Effector memory CD8-positive, alpha-beta T cell (primary cell): ENCODE measurements at places on chromosomes 1 and 21.

GRCh38 chr1:67575861-67576260 is 109.1 kb upstream of the GADD45A start:
- DNase-seq = no peak

GRCh38 chr1:155321639-155322503 is 1.2 kb downstream of the RUSC1 start:
- no peak for DNase-seq

- DNase-seq = no peak
These were observed 34.9 kb downstream of the GREM2 start for GRCh38 chr1:240577095-240577494.

GRCh38 chr1:10789803-10790702 is 6.4 kb downstream of the CASZ1 start:
- no peak for DNase-seq

DNA sequence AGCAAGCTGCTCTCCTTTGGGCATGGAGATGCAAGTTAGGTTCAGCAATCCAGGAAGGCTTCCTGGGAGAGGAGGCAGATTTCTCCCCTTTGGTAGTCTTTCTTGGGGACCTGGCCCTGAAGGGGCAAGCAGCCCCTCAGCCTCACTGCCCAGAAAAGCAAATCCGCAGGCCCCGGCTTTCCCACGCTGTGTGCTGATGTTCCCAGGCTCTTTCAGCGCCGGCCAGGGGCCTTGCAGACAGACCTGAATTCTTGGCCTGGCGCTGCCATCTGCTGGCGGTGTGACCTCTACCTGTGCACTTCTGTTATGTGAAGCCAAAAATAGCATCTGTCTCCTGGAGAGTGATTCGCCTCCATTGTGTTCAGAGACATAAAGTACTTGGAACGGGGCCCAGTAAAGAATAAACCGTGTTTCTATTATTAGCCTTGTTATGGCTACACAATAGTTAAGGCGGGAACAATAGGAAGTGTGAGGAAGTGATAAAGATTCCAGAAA is 64.8 kb downstream of the ALPL start:
- DNase-seq = no peak

- DNase-seq = no peak
These were observed 12.1 kb downstream of the PRKACB start for GRCh38 chr1:84156210-84156621.

DNA sequence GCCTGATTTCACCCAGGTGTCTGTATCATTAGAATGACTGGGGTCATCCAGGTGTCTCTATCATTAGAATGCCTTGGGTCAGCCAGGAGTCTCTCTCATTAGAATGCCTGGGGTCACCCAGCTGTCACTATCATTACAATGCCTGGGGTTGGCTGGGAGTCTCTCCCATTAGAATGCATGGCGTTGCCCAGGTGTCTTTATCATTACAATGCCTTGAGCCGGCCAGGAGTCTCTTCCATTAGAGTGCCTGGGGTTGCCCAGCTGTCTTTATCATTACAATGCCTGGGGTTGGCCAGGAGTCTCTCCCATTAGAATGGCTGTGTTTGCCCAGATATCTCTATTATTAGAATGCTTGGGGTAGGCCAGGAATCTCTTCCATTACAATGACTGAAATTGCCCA is 61.6 kb downstream of the RNF187 start:
- no peak for DNase-seq

- DNase-seq = no peak
These were observed 40.3 kb downstream of the UBE2U start for GRCh38 chr1:64243757-64244080.

DNA sequence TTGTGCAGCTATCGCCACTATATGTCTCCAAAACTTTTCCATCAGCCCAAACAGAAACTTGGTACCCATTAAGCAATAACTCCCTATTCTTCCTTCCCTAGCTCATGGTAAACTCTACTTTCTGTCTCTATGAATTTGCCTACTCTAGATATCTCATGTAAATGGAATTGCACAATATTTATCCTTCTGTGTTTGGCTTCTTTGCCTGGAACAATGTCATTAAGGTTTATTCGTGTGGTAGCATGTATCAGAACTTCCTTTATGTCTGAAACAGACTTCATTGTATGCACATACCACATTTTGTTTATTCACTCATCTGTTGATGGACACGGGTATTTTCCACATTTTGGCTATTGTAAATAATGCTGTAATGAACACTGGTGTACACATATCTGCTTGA is 40.7 kb upstream of the CD34 start:
- DNase-seq = no peak

DNA sequence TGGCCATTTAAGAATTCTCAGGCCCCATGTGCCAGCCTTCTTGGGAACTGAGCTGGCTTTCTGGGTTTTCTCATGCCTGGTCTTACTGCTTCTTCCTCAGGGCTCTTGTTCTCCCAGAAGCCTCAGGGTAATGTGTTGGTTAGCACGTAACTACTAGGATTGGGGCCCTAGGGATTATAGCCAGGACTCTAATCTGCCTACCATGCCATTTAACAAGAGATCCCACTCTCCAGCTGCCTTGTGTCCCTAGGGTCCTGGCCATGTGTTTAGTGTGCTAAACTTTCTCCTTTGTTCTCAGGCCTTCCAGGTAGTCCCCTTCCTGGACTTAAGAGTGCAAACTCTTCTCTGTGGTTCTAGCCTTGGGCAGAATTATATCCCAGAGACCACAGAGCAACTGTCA is 2.2 kb upstream of the SH3BGRL3 start:
- no peak for DNase-seq

DNA sequence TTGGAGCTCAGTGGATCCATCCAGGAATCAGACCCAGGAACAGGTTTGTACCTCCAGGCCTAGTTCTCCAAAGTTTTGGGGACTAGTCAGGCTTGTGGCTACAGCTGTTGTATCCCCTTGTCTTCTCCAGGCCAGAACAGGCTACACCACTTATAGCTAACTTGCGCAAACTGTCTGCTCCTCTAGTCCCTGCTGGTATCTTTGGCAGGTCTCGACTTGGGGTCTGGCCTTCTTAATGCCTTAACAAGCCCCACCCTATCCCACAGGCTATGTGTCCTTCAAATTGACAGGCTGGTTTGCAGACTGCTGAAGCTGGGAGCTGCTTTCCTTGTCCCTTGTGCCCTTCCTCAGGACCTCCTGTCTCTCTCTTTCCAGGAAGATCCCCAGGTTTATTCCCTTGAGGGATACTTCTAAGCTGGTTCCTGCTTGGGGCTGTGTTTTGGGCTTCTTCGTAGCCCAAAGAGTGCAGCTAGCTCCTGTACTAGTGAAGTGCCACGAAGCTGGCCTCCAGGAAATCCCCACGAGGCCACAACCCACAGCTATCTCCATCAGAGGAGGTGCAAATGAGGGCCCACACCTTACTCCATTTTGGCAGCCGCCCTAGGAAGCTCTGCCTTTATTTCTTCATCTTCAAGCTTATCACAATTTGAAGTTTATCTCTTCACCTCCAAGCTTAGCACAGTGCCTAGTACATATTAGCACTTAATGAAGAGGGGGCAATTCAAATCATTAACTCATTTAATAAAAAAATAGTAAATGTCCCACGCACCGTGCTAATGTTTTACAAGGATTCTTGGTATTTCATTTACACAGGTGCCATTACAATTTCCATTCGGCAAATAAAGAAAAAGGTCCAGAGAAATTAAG is 683 bp upstream of the DMAP1 start:
- DNase-seq = peak; percentile 27

- DNase-seq = peak; percentile 72
These were observed 1.1 kb downstream of the CTPS1 start for GRCh38 chr1:40980453-40981121.

GRCh38 chr21:45079351-45079750 is 5.0 kb downstream of the ADARB1 start:
- DNase-seq = no peak

DNA sequence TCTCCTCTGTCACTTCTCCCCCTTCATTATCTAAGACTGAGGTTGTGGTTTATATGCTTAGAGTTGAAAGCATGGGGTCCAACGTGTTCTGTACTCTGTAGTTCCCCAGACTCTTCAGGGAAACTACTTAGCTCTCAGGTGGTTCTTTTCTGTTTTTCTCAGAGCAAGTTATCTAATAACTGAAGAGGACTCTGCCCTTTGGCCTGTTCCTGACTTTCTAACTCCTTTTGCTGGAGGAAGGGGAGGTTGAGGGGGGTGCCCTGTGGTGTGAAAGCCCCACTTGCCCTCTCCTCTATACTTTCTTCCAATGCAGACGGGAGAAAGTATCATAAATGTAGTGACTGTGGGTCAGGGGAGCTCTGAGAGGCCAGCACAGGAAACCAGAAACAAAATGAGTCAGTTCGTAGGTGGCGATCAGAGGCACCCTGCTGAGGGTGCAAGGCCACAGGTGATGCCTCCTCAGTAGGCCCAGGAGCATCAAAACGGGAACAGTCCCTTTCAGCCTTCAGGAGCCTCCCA is 5.0 kb downstream of the SLC25A44 start:
- no peak for DNase-seq

GRCh38 chr1:225329041-225329440 is 98.8 kb downstream of the LBR start:
- DNase-seq = no peak
